Progenitor cell of endocrine pancreas (in vitro differentiated cells): ENCODE measurements at places on chromosomes 3 and 15. TPM values are rescaled to one million over a fixed set of nuclear protein-coding genes. Genes with fewer than 3 reads are reported as not detected.
A peak's percentile ranks its signal among the peaks of the same experiment; 100 is the strongest.

CNTN4 gene
- total RNA-seq, result 16.1 and 23.5 TPM in 2 replicates

SHISA5 gene
- 157 and 162 TPM in 2 replicates for total RNA-seq

KIF23 gene
- 26.5 and 28.4 TPM in 2 replicates for total RNA-seq

GRCh38 chr3:72537448-72537847 is 310.8 kb downstream of the SHQ1 start:
- H3K27ac ChIP-seq, result no peak overlapping the region
- no peak overlapping the region for H3K4me3 ChIP-seq
- peaks cover 7% of the 10 kb centered on the region for H3K27me3 ChIP-seq
- no peak for DNase-seq

DNA sequence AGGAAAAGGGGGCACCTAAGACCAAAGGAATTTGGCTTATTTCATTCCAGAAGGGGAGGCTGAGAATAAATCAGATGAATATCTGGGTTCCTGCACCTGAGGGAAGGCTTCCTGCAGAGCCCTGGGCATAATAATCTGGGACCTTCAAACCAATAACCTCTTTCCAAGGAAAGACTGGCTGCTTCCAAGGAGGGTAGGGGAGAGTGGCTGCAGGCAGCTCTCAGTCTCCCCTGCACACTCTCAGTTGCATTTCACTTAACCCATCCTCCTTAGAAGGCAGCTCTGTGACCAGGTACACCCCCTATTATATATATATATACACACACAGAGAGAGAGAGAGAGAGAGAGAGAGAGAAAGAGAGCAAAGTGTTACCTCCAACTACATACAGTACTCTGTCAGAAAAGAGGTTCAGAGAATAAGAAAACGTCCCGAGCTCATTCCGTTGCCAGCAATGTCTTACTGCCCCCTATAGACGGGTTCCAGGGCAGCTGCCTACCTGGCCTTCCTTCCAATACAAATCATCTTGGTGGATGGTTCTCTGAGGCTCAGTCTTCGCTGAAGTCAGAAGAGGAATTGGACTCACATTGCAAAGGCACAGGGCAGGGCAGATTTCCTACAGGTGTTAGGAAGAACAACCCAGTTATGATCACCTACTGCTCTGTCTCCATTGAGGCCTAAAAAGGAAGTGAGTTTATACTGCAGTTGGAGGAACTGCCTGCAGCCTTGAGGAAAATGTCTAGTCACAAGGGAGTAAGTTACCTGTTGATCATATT is 26.1 kb downstream of the CAPN3 start:
- no peak overlapping the region for H3K4me3 ChIP-seq
- H3K4me1 ChIP-seq, result no peaks in the 10 kb centered on the region
- peak overlapping the region; percentile 74 for H3K27ac ChIP-seq
- no peaks in the 10 kb centered on the region for H3K36me3 ChIP-seq
- H3K27me3 ChIP-seq, result peaks cover 14% of the 10 kb centered on the region

DNA sequence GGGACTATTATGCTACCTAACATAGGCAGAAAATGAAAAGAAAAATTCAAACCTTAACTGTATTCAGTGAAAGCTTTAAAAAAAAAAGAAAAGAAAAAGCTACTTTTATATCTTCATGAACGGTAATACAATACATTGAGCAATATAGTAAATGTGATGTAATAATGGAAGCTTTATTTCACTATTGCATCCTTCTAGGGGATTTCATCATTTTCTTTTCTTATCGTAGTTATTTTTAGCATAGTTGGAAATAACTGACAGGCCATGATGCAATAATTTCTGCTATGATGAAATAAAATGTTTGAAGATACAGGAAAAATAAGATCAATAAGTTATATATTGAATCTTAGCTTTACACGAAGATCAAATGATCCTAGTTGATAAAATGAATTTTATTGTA is 40.3 kb upstream of the ZCWPW2 start:
- no peaks in the 10 kb centered on the region for H3K4me1 ChIP-seq
- no peaks in the 10 kb centered on the region for H3K36me3 ChIP-seq
- no peaks in the 10 kb centered on the region for H3K27me3 ChIP-seq
- no peak for DNase-seq
- H3K4me3 ChIP-seq, result no peak overlapping the region
- no peak overlapping the region for H3K27ac ChIP-seq

CHRNA5 gene
- 8.0 and 8.1 TPM in 2 replicates for total RNA-seq

CLDN1 gene
- 37.8 and 38.0 TPM in 2 replicates for total RNA-seq

GRCh38 chr3:46316206-46316605 is 37.7 kb upstream of the CCR2 start:
- peaks cover 5% of the 10 kb centered on the region for H3K4me1 ChIP-seq
- no peak overlapping the region for H3K4me3 ChIP-seq
- DNase-seq, result no peak
- H3K27me3 ChIP-seq, result peaks cover 40% of the 10 kb centered on the region
- no peaks in the 10 kb centered on the region for H3K36me3 ChIP-seq

PLCD1 gene
- total RNA-seq, result 30.0 and 33.3 TPM in 2 replicates

DNA sequence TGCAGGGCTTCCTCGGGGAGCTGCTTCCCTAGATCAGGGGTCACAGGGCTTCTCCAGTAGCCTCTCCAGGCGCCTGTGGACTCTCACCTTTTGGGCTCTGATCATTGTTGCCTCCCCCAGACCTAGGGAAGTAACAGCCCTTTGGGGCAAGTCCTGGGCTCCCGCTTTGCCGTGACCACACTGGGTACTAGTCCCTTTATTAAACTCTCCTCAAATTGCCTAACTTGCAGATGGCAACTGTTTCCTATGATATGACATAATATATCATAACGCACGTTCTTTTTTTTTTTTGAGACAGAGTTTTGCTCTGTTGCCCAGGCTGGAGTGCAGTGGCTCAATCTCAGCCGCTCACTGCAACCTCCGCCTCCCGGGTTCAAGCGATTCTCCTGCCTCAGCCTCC is 17.9 kb upstream of the NRROS start:
- H3K27ac ChIP-seq, result no peak overlapping the region
- H3K4me1 ChIP-seq, result peaks cover 15% of the 10 kb centered on the region
- H3K27me3 ChIP-seq, result peaks cover 3% of the 10 kb centered on the region
- H3K4me3 ChIP-seq, result no peak overlapping the region
- DNase-seq, result no peak

DNA sequence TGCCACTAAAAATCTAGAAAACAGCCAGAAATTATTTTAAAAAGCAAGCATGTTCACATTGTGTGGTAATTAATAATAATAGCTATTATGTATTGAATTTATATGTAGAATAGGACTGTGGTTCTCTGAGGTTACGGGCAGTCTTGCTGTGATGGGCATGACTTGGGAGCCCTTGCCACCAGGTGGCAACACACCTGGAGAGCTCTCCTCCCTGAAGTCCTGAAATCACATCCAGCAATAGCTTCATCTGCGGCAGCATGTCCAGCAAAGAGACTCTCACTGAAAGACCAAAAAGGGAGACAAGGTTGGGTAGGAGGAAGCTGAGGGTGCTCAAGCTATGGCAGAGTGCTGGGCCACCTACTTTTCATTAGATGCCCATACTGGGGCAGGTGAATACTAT is 206.8 kb upstream of the IL12A start:
- H3K4me3 ChIP-seq, result no peak overlapping the region

- H3K4me1 ChIP-seq, result no peaks in the 10 kb centered on the region
- peaks cover 22% of the 10 kb centered on the region for H3K27me3 ChIP-seq
- DNase-seq, result peak; percentile 28
These were observed 44.4 kb downstream of the AQP9 start for GRCh38 chr15:58182460-58183163.

DNA sequence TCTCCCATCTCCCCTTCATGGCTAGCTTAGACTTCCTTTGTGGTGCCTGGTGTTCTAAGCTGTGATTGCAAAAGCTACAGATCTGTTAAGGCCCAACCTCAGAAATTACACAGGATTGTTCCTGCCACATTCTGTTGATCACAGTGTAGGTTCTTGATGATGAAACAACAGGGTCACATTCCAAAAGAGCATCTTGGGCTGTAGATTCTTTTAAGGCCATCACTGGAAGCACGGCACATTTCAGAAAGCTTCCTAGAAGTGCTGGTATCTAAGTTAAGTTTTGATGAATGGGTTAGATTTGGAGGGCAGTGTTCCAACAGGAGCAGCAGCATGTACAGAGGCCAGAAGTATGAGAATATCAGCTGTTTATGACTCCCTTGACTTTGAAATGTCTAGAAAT is 107.5 kb upstream of the SKOR1 start:
- H3K27me3 ChIP-seq, result no peaks in the 10 kb centered on the region
- no peak overlapping the region for H3K4me3 ChIP-seq
- H3K36me3 ChIP-seq, result peaks cover 1% of the 10 kb centered on the region
- no peak overlapping the region for H3K27ac ChIP-seq
- peaks cover 27% of the 10 kb centered on the region for H3K4me1 ChIP-seq

DNA sequence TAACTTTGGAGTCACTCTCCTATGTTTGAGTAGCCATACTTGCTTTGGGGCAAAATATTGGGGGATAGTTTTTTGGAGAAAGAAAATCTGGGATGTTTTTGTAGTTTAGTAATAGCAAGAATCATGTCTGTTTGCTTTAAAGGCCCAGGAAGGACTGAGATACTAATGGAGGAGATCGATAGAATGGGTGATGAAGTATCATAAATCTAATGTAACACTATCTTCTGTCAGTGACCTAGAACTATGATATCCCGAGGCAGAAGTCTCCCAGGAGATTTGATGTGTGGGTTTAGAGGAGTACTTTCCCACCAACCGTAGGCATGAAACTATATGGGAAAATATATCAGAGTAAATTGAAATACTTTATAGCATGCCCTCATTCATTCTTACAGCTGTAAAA is 21.0 kb upstream of the NFKBIZ start:
- no peaks in the 10 kb centered on the region for H3K36me3 ChIP-seq
- no peak for DNase-seq
- peak overlapping the region; percentile 31 for H3K4me3 ChIP-seq
- peaks cover 6% of the 10 kb centered on the region for H3K27me3 ChIP-seq
- peaks cover 14% of the 10 kb centered on the region for H3K4me1 ChIP-seq

- H3K36me3 ChIP-seq, result no peaks in the 10 kb centered on the region
- no peaks in the 10 kb centered on the region for H3K27me3 ChIP-seq
- H3K4me1 ChIP-seq, result peaks cover 19% of the 10 kb centered on the region
- no peak overlapping the region for H3K27ac ChIP-seq
- no peak for DNase-seq
These were observed 12.6 kb upstream of the CGNL1 start for GRCh38 chr15:57363661-57364060.
